ENCODE measurements at places on chromosomes 5 and 9.

DNA sequence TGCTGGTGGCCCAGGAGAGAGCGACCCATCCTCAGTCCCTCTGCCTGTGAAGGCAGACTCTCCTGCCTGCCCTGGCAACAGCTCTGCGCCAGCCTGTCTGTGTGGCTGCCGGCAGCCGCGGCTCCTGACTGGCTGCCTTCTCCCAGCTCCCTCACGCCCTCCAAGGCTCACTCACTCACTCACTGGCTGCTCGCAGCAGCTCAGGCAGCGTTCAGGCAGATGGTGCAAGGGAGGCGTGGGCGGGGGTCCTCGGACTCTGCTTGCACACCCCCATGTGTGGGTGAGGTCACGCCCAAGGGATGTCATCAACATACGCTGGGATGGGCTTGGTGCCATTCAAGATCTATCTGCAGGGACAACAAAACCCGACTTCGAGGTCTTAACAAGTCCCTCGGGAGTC is 66.7 kb downstream of the DAB2IP start:
- no peak for DNase-seq

- DNase-seq, result no peak
These were observed 98.6 kb downstream of the RXRA start for GRCh38 chr9:134424818-134425217.

DNA sequence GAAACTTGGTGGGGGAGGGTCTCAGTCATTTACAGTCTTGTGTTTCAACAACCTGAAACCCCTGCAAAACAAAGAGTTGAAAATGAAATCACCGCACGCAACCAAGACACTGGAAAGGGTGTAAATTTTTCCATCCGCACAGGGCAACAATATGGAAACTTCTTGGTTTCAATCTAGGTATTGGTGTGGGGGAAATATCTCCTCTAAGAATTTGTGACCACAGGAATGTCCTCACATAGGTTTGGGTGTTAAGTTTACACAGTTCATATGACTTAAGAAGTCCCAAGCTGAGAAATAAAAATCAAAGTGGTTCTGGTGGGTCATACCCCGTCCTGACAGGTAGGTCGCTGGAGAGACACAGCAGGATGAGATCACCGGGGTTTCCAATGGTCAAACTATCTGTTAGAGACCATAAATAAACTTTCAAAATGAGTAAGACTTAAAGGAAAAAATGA is 51.9 kb upstream of the PIP5K1B start:
- DNase-seq, result peak; percentile 44

DNA sequence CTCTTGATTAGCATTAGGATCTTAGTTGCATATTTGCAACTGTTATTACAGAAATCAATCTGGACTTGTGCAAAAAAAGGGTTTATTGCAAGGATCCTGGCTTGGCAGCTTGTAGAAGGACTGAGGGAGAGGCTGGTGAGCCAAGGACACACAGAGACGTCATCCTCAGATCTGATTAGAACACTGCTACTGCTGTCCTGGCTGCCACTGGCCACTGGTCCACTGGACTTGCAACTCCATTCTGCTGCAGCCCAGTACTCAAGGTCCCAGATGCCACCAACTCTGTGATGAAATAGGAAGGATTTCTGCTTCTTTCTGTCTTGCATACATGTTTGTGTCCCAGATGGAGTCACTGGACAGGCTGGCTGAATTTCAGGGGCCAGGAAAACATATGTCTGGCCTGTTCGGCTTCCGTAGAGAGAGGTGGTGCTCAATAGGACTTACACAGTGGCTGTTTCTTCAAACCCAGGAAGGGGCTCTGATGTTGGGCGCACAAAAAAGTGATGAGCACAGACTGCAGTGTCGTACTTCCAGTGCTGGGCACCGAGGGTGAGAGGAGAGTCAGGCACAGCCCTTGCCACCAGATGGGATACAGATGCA is 68.9 kb upstream of the SH3PXD2B start:
- no peak for DNase-seq

DNA sequence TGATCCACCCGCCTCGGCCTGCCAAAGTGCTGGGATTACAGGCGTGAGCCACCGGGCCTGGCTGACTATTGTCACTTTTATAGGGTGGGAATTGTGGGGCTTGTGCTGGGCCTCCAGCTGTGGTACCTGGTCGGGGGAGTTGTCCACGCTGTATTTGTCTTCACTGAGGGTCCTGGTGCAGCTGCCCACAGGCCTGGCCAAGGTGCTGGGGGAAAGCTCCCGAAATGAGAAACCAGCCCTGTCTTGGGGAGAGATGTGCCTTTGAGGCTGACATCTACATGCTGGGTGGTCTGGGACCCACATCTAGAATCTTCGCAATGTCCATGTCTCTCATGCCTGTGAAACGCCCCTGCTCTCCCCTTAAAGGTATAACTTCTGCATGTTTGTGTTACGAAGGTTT is 2.6 kb downstream of the EXOC3 start:
- no peak for DNase-seq

DNA sequence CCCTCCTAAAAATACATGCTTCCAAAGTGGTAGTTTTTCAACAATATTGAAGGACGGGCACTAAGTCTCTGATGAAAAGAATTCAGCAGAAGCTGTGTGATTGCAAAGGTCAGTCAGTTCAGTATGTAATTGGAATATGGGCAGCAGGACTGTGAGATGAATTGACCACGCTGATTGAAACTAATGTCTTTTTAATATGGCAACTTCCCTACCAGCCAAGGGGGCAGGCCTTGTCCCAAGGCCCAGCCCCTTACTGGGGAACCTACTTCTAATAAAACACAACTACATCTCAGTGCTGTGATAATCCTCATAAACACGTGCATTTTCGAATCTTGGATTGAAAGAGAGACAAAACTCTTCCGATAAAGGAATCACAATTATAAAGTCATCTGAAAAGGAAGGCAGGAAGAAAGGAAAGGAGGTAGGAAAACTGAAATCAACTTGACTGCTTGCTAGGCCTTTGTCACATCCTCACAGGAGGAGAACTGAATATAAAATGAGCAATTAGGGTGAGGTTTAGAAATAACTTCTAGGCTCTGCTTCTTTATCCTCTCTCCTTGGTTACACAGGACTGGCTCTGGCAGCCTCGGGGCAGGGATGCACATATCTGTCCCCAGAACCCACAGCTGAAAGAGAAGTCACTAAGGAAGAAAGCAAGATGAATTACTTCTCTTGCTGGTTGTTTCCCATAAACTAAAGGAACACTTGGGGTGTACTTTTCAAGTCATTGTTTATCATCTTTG is 281.9 kb downstream of the GLIS3 start:
- DNase-seq, result no peak

DNA sequence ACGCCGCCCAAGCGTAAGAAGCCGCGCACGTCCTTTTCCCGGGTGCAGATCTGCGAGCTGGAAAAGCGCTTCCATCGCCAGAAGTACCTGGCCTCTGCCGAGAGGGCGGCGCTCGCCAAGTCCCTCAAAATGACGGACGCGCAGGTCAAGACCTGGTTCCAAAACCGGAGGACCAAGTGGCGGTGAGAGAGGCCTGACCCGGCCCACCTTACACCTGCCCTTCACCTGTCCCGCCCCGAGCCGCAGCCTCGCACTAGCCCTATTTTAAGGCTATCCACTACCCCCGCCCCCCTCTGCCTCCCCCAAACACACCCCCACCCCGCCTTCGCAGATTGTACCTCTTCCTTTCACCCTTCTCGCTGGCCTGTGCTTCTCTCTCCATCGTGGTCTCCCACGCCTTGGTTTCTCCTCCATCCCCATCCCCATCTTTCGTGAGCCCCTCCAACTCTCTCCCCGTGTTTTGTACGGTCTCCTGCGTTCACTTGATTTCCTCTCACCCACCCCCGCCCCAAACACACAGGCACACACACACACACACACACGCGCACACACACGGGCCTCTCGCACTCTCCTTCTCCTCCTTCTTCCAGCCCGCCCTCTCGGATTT is 1.3 kb downstream of the TLX3 start:
- DNase-seq, result no peak

DNA sequence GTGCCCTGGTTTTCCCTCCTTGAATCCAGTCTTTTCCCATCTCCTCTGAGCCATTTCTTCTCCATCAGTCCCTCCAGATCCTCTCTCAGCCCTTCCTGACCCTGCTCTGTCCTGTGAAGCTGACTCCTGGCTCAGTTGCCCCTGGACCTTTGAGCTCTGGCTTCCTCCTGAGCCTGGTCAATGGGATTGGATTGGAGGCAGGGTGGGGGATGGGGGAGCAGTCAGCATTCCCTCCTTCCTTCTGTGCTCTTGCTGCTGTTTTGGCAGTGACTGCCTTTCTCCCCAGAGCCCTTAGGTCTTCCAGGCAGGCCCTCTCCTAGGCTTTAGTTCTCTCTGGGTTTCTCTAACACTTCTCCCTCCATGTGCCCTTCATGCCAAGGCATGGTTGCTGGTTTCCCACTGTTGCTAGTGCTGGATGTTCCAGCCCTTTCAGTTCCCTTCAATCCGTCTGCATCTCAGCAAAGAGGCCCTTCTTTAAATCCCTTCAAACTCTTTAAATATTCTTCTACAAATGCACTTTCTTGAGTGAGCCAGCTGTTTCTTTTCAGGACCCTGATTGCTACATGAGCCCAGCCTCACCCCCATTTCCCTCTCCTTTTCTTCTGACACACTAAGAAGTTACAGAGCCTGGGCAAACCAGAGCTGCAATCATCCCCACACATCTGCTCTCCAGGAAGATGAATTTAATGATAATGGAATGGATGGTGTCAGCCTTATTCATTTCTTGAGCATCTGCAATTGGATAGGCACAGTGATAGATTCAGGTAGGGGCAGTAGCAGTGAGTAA is 2.2 kb downstream of the TNFSF15 start:
- no peak for DNase-seq

DNA sequence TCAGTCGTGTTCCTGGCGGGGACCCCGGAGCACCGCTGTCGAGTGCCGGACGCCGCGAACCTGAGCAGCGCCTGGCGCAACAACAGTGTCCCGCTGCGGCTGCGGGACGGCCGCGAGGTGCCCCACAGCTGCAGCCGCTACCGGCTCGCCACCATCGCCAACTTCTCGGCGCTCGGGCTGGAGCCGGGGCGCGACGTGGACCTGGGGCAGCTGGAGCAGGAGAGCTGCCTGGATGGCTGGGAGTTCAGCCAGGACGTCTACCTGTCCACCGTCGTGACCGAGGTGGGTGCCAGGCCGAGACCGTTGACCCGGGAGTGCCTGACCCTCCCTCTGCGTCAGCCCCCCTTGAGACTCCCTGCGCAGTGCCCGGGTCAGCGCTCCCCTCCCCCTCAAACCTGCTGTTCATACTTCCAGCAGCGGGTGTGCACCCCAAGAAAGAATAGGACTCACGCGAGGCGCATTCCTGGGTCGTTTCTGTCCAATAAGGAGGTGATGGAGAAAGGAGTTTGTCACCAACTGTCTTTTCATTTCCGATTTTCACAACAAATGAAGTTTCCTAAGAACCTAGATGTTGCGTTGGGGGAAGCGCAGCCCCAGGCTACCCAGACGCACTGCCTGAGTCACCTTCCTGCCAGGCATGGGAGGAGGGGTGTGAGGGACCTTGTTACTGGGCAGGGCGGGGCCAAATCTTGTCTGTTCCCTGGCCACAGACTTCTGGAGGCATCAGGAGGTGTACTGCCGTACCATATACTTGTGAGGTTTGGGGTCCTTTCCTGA is 722 bp downstream of the SLC22A4 start:
- peak; percentile 77 for DNase-seq

All from stimulated activated CD4-positive, alpha-beta T cell treated with anti-CD3 and anti-CD28 coated beads, Interleukin-4, amount 100 ng/mL, for 48 hours (primary cell).